Activated gamma-delta T cell (primary cell): ENCODE measurements at places on chromosomes 13 and 19.

- DNase-seq = no peak
These were observed 6.5 kb downstream of the KCNN4 start for GRCh38 chr19:43774103-43774939.

- no peak for DNase-seq
These were observed 587 bp downstream of the S1PR4 start for GRCh38 chr19:3178973-3179738.

- no peak for DNase-seq
These were observed at the start of gene FBXO17 for GRCh38 chr19:38975214-38975860. FBXO17 (minus strand) TSS chr19:38975742; CDS start chr19:38950319, 25,423 bp downstream.

GRCh38 chr13:42039946-42040729 is 8.3 kb upstream of the DGKH start:
- peak; percentile 77 for DNase-seq
